KBM-7 (cell line): ENCODE measurements at places on chromosomes 6 and 20.
A peak's percentile ranks its signal among the peaks of the same experiment; 100 is the strongest.

DNA sequence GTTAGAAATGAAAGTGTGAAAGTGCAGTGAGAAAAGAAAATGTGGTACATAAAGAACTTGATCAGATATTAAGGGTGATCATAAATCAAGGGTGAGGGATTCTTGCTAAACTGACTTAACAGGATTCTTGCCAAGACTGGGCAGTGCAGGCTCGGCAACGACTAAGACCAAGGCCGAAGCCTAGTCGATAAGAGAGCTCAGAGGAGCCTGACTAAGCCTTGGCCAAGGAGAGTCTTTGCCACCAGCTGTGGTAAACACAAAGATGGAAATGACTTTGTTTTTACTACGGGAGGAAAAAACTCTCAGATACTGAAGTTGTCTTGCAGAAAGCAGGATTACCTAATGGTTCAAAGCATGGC lies 196.6 kb downstream of the LY86 start:
- no peak for DNase-seq

GRCh38 chr6:118815495-118815894 lies 78.5 kb upstream of the ASF1A start:
- no peak for DNase-seq

DNA sequence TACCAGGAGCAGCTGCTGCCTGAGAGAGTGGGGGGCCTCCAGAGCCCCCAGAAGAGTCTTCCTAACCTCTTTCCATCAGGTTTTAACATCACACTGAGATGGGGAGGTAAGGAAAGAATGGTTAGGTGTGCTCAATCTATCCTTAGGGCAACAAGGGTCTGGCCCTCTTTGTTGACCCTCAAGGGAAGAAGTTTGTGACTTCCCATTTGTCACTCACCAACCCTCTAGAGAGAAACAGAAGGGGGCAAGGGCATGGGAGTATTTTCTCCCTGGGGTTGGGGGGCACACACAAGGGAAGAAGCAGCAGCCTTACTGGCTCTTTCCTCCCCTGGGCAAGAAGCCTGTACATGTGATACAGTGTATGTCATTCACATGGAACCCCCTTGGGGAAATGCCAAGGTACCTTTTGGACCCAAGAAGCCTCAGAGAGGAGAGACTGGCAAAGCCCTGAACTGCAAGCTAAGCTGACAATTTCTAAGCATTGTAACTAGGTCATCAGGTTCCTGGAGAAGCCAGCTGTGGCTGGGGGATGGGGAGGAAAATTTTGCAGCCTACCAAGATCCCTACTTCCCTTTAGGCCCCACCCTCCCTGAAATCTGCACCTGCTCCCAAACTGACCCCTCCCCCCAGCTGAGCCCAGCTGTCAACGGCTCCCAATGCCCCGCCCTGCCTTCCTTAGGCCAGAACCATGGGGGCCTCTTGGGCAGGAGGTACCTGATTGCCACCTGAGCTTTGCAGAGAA lies 14.5 kb downstream of the BCL2L1 start:
- peak; percentile 54 for DNase-seq

DNA sequence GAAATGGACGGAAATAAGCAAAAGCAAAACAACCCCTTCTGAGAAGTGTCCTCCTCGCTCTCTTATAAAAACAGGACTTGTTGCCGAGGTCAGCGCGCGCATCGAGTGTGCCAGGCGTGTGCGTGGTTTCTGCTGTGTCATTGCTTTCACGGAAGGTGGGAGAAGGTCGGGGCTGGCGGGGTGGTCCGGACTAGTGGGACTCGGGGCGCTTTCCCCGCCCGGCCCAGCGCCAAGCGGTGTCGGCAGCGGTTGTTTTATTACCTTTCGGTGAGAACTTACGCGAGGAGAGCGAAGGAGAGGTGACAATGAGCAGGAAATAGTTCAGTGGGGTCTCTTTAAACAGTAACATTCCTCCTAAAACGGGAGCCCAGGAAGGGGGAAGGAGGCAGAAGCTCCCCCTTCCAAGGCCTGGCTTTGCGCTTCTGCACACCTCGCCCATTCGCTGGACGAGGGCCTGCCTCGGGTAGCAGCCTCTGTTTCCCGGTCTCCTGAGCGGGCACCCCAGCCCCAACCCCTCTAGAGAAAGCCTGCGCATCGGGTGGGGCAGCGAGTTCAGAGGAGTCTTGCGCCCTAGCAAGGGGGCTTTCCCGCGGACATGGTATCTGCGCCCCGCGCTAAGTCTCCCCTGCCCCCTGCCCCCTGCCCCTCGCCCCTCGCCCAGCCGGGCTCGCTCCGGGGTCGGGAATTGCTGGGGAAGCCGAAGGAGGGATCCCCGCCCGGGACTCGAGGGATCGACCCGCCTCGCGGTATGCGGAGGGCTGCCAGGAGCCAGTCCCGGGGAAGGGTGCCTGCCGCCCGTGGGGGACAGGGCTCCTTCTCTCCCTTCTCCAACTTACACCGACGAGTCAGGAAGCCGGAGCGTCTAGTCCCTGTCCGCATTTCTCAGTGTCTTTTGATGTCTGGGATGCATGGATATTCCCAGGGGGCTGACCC lies 1.2 kb upstream of the TBXT start:
- DNase-seq, result no peak

DNA sequence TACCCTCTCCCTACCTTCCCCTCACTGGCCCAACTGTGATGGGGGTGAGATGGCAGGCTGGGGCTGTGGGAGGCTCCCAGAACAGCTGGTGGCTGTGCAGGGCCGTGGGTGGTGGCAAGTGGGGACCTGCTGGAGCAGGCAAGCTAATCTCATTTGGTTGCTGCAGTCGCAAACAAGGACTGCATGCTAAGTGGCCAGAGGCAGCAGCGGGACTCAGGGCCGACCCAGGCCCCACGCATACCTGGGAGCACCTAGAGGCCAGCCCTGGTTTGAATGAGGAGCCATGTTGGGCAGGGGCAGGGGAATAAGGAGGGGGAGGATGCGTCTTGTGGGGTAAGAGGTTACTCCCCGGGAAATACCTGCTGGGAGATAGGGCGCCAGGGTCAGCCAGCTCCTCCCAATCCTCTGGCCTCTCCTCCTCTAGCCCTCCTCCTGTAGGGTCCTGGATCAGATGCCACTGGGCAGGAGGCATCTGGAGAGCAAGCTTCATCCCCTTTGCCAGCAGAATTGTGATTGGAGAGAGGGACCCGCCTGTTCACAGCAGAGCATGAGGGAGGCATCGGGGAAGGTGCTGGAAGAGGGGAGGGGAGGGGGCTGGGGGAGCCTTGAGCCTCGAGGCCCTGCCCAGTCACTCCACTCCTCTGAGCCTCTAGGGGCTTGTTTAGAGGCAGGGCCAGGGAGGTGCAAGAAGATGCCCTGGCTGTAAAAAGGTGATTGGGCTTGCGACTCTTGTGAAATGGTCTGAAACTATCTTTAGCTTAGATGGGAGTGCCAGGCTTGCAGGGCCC lies 24.3 kb upstream of the CDH22 start:
- no peak for DNase-seq
